Fibroblast of skin of right quadriceps (primary cell): ENCODE measurements at places on chromosomes 7 and 10.

GRCh38 chr7:133480868-133481267, 228.0 kb downstream of the EXOC4 start:
- DNase-seq, result no peak

GRCh38 chr10:80454513-80455460, 677 bp downstream of the TSPAN14 start:
- no peak for DNase-seq

- no peak for DNase-seq
These were observed 109.0 kb downstream of the INPP5A start for GRCh38 chr10:132646443-132647097.

GRCh38 chr7:157490465-157490912, 153.7 kb downstream of the DNAJB6 start:
- peak; percentile 19 for DNase-seq

- DNase-seq, result peak; percentile 55
These were observed 578 bp downstream of the ZMYND11 start for GRCh38 chr10:135601-136464.

GRCh38 chr7:89773611-89774010, 380.7 kb upstream of the STEAP1 start:
- DNase-seq, result no peak
